PC-3 (cell line): ENCODE measurements at places on chromosomes 11 and 22. TPM values are rescaled to one million over a fixed set of nuclear protein-coding genes. Genes with fewer than 3 reads are reported as not detected.

- DNase-seq, result no peak
- peaks cover 41% of the 10 kb centered on the region for H3K4me1 ChIP-seq
- H3K27me3 ChIP-seq, result no peaks in the 10 kb centered on the region
- H3K4me3 ChIP-seq, result peak overlapping the region; percentile 95
These were observed 557 bp downstream of the GTPBP1 start for GRCh38 chr22:38706101-38706900.

DNA sequence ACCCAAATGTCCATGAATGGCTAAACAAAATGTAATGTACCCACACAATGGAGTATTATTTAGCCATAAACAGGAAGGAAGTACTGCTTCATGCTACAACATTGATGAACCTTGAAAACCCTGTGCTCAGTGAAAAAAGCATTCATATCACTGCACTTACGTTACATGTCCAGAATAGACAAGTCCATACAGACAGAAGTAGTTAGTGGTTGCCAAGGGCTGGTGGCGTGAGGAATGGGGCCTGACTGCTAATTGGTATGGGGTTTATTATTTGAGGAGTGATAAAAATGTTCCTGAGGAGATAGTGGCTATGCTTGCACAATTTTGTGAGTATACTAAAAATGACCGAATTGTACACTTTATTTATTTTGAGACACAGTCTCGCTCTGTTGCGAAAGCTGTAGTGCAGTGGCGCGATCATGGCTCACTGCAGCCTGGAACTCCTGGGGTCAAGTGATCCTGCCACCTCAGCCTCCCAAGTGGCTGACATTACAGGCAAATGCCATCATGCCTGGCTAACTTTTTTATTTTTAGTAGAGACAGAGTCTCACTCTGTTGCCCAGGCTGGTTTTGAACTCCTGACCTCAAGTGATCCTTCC is 7.7 kb upstream of the SYVN1 start:
- 0 out of 2 replicates have a peak, but pooled peaks cover 3% of the 10 kb centered on the region for H3K27me3 ChIP-seq
- H3K36me3 ChIP-seq, result no peaks in the 10 kb centered on the region
- no peak overlapping the region for H3K27ac ChIP-seq
- no peak overlapping the region for H3K4me3 ChIP-seq

Gene BRSK2
- 1.2 and 2.8 TPM in 2 replicates for total RNA-seq

Gene SHISA8
- total RNA-seq, result not detected in 2 replicates

DNA sequence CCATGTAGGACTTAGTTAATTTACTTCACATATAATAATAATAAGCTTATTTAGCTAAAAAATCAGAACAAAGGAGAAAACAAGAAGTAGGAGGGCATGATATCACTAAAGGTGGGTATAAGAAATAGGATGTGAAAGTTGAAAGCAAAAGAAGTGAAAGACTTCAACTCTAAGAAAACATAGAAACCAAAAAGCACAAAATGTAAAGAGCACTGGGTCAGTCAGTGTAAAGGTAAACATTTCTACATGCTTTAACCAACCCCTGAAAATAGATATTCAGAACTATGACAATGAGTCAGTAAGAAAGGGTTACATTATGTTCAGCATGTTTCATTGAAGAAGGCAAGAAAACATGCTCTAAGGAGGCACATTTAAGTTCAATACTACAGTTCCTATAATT is 298.8 kb downstream of the SWAP70 start:
- no peak overlapping the region for H3K4me3 ChIP-seq
- no peak for DNase-seq
- H3K36me3 ChIP-seq, result no peaks in the 10 kb centered on the region
- no peaks in the 10 kb centered on the region for H3K27me3 ChIP-seq

Gene RAB1B
- total RNA-seq, result 355 and 380 TPM in 2 replicates

DNA sequence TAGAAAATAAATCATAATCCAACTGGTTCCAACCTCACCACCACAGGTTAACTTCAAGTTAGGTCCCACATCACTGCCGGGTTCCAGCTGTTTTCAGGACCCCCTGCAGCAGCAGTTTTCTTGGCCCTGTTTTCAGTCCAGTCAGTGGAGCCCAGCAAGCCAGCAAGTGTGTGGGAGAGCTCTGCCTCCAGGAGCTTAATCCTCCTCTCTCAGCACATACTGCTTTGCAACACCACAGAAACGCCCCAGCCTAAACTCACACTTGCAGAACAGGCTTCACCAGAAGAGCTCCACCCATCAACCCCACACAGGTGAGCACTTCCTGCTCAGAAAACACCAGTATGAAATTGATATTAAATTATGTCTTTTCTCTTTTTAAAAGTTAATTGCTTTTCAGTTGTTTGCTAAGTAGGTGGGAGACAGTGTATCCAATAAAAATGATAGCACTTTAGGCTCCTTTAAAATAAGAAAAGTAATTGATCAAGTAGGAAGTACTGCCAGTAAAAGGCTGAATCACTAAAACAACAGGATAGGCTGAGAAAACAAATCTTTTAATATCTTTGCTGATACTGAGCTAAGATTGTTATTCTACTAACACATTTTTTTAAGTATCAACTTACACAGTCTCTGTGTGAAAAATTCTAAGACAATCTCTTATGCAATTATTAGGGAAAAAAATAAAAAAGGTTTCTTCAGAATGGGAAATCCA is 81.5 kb upstream of the TP53AIP1 start:
- no peaks in the 10 kb centered on the region for H3K27me3 ChIP-seq
- H3K27ac ChIP-seq, result peak overlapping the region; percentile 82
- peaks cover 48% of the 10 kb centered on the region for H3K4me1 ChIP-seq
- no peaks in the 10 kb centered on the region for H3K36me3 ChIP-seq
- peak overlapping the region; percentile 61 for H3K4me3 ChIP-seq

- peaks cover 13% of the 10 kb centered on the region; the same call in 1 of the 2 replicates for H3K27me3 ChIP-seq
- no peak overlapping the region for H3K4me3 ChIP-seq
These were observed 53.4 kb upstream of the SPATA19 start for GRCh38 chr11:133898770-133899115.

- peaks cover 19% of the 10 kb centered on the region; the same call in 1 of the 2 replicates for H3K36me3 ChIP-seq
- DNase-seq, result no peak
- no peak overlapping the region for H3K27ac ChIP-seq
- H3K4me1 ChIP-seq, result no peaks in the 10 kb centered on the region
- no peaks in the 10 kb centered on the region for H3K27me3 ChIP-seq
These were observed 41.8 kb upstream of the SORL1-AS1 start for GRCh38 chr11:121494355-121495099.

Gene PARVG
- total RNA-seq, result not detected in 2 replicates

- no peak overlapping the region for H3K4me3 ChIP-seq
These were observed 1506.5 kb downstream of the TBC1D22A start for GRCh38 chr22:48268771-48269552.

GRCh38 chr11:88695689-88696414 is 358.3 kb upstream of the CTSC start:
- H3K4me3 ChIP-seq, result no peak overlapping the region
- H3K27me3 ChIP-seq, result no peaks in the 10 kb centered on the region
- H3K27ac ChIP-seq, result no peak overlapping the region
- H3K36me3 ChIP-seq, result no peaks in the 10 kb centered on the region
- H3K4me1 ChIP-seq, result no peaks in the 10 kb centered on the region

DNA sequence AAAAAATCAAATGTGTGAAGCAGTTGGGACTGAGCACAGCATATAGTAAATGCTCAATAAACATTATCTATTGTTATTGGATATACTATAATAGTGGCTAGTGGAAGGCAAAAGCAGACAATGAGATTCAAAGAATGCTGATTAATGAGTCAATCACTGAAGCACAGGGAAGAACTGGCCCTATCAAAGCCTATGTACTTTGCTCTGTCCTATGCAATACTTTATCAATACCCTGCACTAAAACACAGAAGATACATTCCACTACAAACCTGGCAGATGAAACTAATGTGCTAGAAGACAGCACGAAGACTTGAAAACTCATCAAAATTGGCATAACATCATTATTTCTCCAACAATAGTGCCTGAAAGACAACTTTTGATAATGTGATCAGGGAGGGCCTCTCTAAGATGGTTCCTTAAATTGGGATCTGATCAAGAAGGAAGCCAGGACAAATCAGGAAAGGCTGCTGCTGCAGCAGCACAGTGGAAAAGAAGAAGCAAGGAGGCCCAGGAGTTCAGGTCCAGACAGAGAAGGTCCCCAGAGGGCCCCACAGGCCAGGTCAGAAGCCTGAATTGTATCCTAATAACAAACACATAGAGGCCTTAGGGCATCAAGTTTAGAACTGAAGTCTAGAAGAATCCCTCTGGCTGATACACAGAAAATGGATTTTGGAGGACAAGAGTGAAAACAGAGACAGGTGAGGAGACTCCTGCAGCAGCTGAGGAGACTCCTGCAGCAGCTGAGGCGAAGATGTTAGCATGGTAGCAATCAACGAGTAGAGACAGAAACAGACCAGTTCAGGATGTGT is 18.6 kb downstream of the PI4KA start:
- peaks cover 11% of the 10 kb centered on the region for H3K4me1 ChIP-seq
- H3K27me3 ChIP-seq, result no peaks in the 10 kb centered on the region
- no peak overlapping the region for H3K4me3 ChIP-seq
- no peak for DNase-seq
- no peaks in the 10 kb centered on the region for H3K36me3 ChIP-seq
- no peak overlapping the region for H3K27ac ChIP-seq

Gene LRRC56
- 1.0 and 1.5 TPM in 2 replicates for total RNA-seq

GRCh38 chr11:115097796-115098408 is 406.3 kb downstream of the CADM1 start:
- H3K4me1 ChIP-seq, result no peaks in the 10 kb centered on the region
- DNase-seq, result no peak
- no peak overlapping the region for H3K4me3 ChIP-seq
- no peak overlapping the region for H3K27ac ChIP-seq
- H3K36me3 ChIP-seq, result no peaks in the 10 kb centered on the region
